ENCODE measurements at places on chromosomes 3 and 15.

GRCh38 chr15:77538793-77539497 lies 93.8 kb downstream of the LINGO1 start:
- DNase-seq = no peak

DNA sequence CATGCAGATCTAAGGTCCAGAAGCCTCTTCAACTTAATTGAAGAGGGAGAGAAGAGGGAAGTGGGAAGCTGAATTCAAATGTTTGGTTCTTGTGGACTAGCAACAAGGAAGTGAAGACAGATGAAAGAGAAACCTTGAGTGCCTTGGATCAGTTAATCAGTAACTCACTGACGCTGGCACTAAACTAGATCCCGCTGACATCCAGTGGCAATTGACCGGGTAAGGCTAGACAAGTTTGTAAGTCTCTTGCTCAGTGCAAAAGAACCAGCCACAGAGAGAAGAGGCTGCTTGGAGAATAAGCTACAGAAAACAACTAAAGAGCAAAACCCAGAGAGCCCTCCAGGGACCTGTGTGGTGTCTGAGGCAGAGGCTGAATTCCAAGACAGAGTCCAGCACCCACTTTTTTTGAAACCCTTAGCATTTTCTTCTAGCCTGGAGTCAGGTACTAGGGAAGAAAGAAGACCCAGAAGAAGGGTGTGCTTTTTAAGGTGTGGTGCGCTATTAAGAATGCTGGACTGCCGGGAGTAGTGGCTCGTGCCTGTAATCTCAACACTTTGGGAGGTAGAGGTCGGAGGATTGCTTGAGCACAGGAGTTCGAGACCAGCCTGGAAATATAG lies 6.9 kb downstream of the PLCH1 start:
- no peak for DNase-seq

GRCh38 chr3:160486459-160486869 lies 36.9 kb upstream of the TRIM59 start:
- DNase-seq = no peak

GRCh38 chr3:39502838-39503145 lies 35.3 kb downstream of the MOBP start:
- DNase-seq = no peak

GRCh38 chr3:192224634-192225155 lies 502.6 kb downstream of the FGF12 start:
- no peak for DNase-seq

DNA sequence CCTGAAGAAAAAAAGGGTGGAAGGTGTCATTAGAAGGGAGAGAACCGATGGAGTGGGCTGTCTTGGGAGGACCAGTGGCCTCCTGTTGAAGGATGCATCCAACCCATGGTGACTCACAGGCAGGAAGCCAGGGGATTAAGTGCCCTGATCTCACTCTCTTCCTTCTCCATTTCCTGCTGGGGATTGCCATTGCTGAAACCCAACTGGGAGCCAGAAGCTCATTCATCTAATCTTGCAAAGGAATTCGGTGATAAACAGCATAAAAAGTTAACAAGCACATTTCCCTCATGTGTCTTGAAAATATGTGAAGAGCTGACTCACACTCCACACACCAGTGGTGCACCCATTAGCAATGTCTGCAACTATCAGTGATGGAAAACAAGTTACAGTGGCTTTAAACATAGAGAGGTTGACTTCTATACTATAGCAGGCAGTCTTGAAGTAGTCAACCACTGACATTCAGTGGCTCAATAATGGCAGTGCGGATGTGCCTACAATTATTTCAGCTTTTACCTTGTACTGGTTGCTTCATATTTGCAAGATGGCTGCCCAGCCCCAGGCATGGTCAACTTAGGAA lies 12.8 kb upstream of the CSRNP1 start:
- no peak for DNase-seq

DNA sequence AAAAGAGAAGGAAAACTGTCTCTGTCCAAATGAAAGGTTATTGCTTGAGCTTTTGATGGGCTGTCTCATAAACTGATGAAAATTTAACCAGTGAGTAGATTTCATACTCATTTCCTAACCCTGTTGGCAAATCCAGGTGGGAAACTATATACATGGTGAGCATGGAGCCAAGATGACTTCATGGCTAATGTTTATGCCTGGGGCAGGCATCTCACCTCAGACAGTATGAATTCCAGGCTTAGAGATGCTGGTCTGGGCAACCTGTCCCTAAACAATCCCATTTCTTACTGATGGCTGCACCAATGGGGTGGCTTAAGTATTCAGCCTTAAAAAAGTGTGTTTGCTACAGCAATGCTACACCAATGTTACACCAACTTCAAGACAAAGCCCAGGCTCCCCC lies 58.1 kb downstream of the SLTM start:
- DNase-seq = no peak

DNA sequence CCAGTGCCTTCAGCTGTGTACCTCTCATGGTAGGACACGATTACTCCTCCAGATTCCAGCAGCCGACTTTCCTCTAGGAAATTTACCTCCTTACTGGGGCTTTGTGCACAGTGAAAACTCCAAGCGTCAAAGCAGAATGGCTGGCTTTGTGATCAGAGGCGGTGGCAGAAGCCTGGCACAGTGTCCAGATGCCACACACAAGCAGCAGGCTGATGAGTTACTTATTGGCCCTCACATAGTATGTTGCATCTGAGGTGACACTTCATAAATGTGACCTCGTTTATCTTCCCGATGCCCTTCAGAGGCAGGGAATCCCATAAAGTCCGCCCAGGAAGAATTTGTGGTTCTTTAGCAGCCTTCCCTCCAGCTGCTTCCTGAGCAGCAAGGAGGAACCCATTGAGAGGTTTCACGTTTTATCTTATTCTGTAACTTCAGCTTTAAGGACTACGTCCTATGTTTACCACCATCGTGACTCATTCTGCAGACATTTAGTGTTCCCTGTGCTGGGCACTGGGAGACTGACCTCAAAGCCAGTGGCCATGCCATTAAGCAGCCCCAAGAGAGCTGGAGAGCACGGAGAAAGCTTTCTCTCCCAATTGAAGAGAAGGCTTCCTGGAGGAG lies 107.1 kb upstream of the C15orf61 start:
- no peak for DNase-seq

- no peak for DNase-seq
Observed at GRCh38 chr15:87940768-87941167, 315.8 kb downstream of the NTRK3 start.

GRCh38 chr3:195544634-195545033 lies 1.5 kb upstream of the PPP1R2 start:
- no peak for DNase-seq

GRCh38 chr3:171811913-171812335 lies 1.6 kb upstream of the PLD1 start:
- DNase-seq = no peak

DNA sequence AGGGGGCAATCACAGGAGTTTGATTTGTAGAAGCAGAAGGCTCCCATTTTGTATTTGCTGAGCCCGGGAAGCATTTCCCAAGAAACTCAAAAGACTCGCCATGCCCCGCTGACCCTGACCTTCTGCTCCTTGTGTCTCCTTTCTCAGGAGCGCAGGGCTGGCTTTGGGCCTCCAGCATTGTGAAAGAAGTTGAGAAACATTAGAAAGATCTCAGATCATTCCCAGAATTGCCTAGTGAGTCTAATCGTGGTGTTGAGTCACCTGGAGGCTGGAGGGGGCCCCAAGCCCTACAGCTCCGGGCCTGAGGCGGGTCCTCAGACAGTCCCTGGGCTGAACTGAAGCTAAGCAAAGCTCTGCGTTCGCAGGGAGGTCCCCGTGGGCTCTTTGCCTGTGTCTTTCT lies 10.9 kb upstream of the PIGZ start:
- no peak for DNase-seq

DNA sequence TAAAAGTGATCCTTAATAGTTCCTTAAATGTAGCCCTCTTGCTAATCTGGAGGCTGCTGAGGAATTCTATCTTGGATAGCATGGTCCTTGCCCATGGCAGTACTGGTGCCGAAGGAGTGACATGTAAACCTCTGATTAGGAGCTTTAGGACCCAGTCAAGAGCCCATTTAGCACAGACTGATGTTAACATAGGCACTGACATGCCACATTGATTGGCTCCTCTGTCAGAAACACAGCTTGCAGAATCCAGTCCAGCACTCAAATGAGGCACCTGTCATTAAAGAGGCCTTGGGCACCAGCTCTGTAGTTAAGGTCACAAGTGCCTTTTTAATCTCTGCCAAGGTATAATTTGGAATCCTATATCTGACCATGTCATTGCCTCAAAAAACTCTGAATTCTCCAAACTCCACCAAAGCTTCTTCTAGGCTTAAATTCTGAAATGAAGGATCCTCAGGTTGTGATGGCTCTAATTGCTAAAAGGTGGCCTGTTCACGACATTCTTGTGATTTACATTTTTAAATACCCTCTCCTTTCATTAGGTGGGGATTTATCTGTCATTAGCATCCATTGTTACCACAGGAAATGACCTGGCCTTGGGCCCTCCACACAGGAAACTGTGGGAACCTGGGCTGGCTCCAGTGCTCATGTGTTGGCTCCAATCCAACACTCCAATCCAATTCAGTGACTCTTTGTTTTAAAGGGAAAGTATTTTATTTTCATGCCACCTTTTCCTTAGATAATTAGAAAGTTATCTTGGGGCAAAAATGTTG lies 57.3 kb upstream of the RNF7 start:
- no peak for DNase-seq

- no peak for DNase-seq
Observed at GRCh38 chr15:78808550-78808949, 2.7 kb downstream of the ADAMTS7 start.

DNA sequence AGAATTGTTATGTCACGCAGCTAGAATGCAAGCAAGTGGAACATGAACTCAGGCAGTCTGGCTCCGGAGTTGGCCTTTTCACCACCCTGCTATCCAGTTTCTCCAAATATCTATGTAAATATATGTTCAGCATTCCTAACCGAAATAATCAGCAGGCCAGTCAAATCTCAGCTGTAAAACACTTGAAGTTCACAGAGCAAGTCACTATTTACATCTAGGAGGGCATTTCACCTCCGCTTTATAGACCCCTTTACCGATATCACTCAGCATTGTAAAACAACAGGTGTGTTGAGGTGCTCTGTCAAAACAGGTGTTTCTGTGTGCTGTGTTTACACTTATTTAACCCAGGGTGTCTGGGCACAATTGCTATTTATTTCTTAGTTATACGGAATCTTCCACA lies 12.2 kb upstream of the HES1 start:
- no peak for DNase-seq

DNA sequence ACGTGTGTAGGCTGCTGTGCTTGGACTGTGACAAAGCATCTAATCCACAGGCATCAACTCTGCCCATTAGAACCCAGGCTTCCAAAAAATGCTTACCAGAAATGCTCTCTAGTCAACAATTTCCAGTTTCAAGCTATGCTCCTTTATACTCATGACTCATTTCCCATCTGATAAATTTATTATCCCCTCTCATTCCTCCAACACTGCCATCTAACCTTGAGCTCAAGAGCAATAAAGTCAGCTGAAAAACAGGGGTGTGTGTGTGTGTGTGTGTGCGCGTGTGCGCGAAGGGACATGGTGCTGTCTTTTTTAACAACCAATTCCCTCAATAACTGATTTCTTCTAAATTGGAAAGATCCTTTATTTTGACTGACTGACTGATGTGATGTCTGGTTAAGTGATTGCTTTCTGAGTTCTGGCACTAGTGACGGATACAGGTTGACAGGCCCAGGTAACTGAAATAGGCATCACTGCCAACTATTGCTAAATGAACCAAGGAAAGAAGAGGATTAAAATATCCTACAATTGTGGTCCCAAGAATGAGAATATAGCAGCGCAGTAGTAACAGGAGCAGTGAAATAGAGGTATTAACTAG lies 405.5 kb downstream of the ZNF385D start:
- no peak for DNase-seq

GRCh38 chr15:100114100-100114499 lies 227.7 kb downstream of the ADAMTS17 start:
- DNase-seq = no peak

Measured in activated T-cell treated with anti-CD3 and anti-CD28 coated beads for 48 hours (primary cell).